A549 treated with CORT108297 at 1 μM for 4 hours (cell line): ENCODE measurements at places on chromosomes 2 and 18. TPM values are rescaled to one million over a fixed set of nuclear protein-coding genes. Genes with fewer than 3 reads are reported as not detected.

The UGT1A9 gene
- total RNA-seq, result 4.1 to 6.9 TPM (median 4.8 TPM) in 5 replicates

The ICOS gene
- not detected in 5 replicates for total RNA-seq

The IL1RL1 gene
- 0.67 to 1.2 TPM (median 0.86 TPM) in 5 replicates for total RNA-seq

The EPB41L5 gene
- total RNA-seq, result 3.7 to 5.3 TPM (median 4.2 TPM) in 5 replicates
